NCI-H460 (cell line): ENCODE measurements at places on chromosomes 5 and 9.

DNA sequence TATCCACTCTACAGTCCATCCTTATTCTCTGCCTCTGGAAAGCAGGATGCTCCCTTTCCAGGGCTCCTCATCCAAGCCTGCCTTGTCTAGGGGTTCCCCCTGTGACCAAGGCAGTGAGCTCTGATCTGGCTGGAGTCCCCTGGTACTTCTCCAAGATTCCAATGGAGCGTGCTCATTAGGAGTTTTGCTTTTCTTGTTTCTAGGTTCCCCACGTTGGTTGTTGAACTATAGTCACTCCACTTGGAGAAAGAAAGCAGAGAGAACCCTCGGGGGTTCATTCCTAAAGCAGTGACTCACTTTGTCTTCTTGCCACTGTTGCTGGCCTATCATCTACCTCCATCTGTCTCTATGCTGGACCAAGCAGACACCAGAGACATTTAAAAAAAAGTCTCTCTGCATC, 192.6 kb downstream of the TLE4 start:
- no peak for DNase-seq

DNA sequence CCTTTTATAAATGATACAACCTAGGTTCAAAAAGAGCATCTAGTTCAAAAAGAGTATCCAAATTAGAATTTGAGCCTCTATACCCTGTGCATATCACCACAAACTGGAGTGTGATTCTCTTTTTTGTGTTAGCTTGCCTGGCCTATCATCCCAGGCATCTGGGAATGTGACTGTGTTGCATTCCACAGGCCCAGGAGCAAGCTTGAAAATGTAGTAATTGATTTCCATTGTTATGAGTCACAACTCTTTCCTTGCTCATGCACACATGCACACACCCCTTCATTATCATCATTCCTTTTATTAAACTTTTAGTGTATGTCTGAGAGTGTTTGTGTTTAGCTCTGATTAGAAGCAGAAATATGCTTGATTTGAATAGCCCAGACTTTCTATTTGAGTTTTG, 75.2 kb downstream of the FCHO2 start:
- DNase-seq = peak; percentile 16

DNA sequence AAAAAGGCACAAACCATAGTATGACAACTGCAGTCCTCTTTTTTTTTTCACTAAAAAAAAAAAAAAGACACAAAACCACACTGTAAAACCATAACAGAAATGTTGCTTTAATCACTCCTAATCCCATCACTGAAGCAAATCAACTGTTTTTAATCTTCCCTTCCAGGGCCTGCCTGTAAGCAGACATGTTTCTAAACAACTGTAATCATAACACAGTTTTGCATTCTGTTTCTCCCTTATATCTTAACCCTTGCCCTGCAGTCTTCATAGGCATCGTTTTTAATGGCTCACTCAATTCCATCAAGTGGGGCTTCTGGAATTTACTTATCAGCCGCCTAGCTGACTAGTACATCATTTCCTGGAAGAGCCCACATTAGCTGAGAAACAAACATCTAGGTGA, 111.0 kb upstream of the SLC25A48 start:
- DNase-seq = no peak

- no peak for DNase-seq
Measured at GRCh38 chr5:73256462-73256861, 83.5 kb downstream of the TMEM174 start.

DNA sequence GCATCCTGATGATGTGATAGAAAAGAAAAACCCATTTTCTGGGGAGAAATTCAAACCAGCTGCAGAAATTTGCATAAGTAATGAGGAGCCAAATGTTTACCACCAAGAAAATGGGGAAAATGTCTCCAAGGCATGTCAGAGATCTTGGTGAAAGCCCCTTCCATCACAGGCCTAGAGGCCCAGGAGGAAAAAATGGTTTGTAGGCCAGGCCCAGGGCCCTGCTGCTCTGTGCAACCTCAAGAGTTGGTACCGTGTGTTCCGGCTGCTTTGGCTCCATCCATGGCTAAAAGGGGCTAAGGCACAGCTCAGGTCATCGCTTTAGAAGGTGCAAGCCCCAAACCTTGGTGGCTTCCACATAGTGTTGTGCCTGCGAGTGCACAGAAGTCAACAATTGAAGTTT, 543.1 kb downstream of the ZNF608 start:
- DNase-seq = no peak

DNA sequence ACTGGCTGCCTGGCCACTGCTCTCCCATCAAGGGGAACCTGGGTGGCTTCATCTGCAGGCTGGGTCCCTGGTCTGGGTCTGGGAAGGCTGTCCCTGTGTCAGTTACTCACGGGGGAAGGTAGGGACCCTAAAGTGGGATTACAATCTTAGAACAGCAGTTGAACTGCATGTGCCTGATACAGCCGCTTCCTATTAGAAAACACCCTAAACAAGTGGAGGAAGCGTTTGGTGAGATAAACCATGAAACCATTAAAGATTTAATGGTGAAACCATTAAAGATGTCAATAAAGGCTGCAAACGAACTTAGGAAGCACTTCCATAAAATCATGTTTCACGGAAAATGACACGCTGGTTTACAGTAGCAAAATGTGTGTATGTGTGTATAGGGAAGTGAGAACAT, 2.5 kb upstream of the GFI1B start:
- no peak for DNase-seq

GRCh38 chr5:155906046-155906445, 420.9 kb upstream of the SGCD start:
- DNase-seq = no peak

DNA sequence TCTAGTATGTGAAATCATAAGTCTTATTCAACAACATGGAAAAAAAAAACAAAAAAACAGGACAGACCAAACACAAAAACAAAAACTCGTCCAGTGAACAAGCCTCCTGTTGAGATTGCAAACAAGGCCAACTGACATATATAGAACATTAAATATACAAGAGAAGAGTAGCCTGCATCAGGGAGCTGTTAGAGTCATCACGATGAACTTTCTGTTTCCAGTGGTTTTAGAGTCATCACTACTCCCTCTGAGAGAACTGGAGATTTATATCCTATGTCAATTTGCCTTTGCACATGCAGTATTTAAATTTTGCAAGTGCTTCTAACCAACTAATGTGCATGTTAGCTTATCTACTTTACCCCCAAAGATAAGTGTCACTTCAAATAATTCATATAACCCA, 9.9 kb downstream of the SNCAIP start:
- no peak for DNase-seq

DNA sequence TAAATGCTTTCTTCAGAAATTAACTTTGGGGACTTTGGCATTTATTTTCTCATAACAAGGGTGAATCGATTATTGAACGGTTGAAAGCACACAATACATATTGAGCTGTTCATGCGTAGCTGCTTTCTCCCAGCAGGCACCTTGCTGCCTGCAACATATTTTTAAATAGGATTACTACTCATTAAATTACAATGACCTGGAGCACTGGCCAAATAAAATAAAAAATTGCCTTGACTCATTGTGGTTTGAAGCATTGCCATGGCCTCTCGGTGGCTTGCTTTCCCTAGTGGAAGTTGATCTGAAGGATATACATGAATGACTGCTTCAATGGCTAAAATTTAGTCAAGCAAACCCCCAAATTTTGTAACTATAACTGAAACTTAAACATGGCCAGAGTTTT, 181.6 kb upstream of the NUDT12 start:
- DNase-seq = no peak

DNA sequence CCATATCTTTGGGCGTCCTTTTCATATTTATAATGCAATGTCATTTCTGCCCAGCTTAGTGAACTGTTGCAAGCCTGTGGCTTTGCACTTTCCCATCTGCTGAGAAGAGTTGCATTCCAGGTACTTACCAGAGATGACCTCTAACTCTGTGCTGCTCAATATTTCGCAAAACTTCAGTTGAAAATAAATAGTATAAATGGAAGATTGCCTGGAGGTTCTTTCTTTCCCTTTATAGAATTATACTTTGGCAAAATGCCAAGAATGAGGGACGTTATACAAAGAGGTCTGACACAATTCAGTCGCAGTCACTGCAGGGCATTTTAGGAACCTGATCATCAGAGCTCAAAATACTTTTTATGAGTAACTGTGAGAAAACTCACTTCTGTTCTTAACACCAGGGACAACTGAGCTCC, 18.9 kb upstream of the VLDLR start:
- DNase-seq = no peak

GRCh38 chr5:124234022-124234769, 512.2 kb downstream of the ZNF608 start:
- DNase-seq = no peak

DNA sequence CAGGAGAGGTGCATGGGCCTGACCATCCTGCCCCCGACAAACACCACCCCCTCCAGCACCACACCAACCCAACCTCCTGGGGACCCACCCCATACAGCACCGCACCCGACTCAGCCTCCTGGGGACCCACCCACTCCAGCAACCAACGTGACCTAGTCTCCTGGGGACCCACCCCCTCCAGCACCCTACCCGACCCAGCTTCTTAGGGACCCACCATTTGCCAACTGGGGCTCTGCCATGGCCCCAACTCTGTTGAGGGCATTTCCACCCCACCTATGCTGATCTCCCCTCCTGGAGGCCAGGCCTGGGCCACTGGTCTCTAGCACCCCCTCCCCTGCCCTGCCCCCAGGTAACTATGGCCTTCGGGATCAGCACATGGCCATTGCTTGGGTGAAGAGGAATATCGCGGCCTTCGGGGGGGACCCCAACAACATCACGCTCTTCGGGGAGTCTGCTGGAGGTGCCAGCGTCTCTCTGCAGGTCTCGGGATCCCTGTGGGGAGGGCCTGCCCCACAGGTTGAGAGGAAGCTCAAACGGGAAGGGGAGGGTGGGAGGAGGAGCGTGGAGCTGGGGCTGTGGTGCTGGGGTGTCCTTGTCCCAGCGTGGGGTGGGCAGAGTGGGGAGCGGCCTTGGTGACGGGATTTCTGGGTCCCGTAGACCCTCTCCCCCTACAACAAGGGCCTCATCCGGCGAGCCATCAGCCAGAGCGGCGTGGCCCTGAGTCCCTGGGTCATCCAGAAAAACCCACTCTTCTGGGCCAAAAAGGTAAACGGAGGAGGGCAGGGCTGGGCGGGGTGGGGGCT, 4.6 kb downstream of the CEL start:
- DNase-seq = no peak

GRCh38 chr9:38659538-38659937, 39.1 kb upstream of the ANKRD18A start:
- DNase-seq = no peak

DNA sequence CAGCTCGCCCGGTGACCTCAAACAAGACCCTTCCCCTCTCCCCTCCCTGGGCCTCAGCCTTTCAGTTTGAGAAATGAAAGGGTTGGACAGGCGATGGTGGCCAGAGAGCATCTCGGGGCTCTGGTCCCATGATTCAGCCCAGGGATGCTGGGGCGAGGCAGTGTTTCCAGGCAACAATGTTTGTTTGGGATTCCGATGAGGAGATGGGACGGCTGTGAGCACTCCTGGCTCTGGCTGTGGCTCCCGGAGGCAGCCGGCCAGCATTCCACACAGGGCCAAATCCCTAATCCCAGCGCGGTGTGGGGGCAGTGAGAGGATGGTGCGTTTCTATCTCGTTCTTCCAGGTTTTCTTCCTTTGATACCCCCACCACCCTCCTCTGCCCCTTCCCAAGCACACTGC, 66.0 kb downstream of the HMCN2 start:
- DNase-seq = no peak

GRCh38 chr5:179420476-179420875, 75.2 kb upstream of the ADAMTS2 start:
- DNase-seq = no peak

DNA sequence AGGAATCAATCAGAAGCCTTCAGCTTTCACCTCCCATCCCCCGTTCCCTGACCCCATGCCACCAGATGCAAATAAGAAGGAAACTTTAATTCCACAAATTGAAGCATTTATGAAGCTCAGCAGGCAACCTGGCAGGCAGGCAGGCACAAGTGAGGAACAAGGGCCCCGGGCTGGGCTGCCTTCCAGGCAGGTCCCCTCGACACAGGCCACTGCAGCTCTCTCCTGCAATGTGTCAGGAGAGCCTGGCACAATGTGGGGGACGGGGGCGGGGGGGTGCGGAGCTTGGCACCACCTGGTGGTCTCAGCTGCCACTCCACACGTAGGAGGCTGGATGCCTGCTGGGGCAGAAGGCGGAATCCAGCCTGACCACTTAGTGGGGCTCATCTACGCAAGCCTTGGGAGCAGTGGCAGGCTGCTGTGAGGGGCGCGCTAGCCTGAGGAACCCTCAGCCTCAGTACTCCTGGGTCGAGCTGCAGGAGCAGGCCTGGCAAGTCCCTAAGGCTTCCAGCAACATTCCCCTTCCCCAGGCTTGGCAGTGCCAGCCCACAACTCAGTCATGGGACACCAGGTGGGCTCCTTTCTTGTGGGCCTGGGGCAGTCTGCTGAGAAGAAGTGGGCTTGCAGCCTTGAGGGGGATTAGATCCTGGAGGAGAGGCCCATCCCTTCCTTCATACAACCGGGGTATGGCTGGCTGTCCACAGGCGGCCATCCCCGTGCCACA, 50.2 kb upstream of the KCNMB1 start:
- DNase-seq = no peak

DNA sequence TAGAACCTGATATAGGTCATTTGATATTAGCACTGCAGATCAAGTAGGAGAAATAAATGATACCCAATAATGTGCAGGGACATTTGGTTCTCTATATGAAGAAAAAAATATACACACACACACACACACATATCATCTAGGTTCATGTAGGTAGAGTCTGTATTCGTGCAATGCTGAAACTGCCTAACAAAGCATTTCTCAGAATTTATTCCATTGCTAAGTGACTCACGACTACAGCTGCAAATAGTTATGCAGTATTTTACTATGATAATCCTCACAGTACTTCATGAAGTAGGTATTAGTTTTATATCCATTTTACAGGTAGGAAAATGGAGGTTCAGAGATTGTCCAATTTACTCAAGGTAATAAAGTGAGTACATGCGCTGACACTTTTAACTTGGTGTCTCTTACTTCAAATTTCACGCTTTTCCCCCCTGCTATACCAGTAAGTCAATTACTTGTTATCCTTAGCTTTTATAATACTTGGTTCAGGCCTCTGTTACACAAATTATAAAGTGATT, 2.4 kb downstream of the GIN1 start:
- no peak for DNase-seq

DNA sequence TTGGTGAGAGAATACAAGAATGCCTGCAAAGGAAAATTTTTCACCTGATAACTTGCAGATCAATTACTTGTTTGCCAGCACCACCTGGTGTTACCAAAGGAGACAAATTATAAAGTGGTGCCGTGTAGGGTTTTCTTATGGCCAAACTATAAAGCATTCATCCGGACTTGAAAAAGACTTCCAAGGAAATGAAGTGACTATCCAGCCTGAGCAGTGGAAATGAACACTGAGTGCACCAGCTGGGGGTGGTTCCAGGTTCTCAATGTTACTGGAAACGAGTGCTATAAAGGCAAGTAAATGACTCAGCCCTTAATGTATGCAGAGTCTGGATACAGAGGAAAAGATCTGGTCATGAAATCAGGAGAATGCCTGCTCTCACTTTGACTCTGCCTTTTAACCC, 113.1 kb downstream of the DNAH5 start:
- DNase-seq = peak; percentile 7

GRCh38 chr5:77683171-77683732, 44.7 kb upstream of the OTP start:
- no peak for DNase-seq

- peak; percentile 32 for DNase-seq
Measured at GRCh38 chr9:132411091-132411508, 1.1 kb downstream of the CFAP77 start.

GRCh38 chr9:13450723-13451122, 171.2 kb upstream of the MPDZ start:
- no peak for DNase-seq

GRCh38 chr5:125281667-125282066, 535.2 kb upstream of the ZNF608 start:
- no peak for DNase-seq

GRCh38 chr9:21392270-21392669, 7.1 kb upstream of the IFNA2 start:
- no peak for DNase-seq
